Hair follicular keratinocyte (primary cell): ENCODE measurements at places on chromosomes 5 and 9. TPM values are rescaled to one million over a fixed set of nuclear protein-coding genes. Genes with fewer than 3 reads are reported as not detected.

FBXL17 gene
- 6.2 and 12.7 TPM in 2 replicates for total RNA-seq

WDR55 gene
- total RNA-seq = 14.7 and 16.0 TPM in 2 replicates

ANKRD33B gene
- 0.42 and 0.94 TPM in 2 replicates for total RNA-seq

LEAP2 gene
- total RNA-seq = 0.16 and 1.8 TPM in 2 replicates

TEK gene
- total RNA-seq = 0.23 and 0.27 TPM in 2 replicates
